ENCODE measurements at places on chromosomes 11 and 22.

DNA sequence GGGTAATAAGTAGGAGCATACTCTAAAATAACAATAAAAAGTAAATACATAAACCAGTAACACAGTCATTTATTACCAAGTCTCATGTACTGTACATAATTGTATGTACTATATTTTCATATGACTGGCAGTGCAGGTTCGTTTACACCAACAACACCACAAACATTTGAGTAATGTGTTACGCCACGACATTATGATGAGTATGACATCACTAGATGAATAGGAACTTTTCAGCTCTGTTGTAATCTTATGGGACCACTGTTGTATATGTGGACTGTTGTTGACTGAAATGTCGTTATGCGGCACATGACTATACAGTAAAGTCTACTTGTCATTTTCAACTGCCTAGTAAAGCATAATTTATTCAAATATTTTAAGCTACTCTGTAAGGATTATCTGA lies 18.6 kb downstream of the KIF18A start:
- no peak for DNase-seq

GRCh38 chr11:36364551-36365325 lies 68.7 kb downstream of the PRR5L start:
- DNase-seq = no peak

DNA sequence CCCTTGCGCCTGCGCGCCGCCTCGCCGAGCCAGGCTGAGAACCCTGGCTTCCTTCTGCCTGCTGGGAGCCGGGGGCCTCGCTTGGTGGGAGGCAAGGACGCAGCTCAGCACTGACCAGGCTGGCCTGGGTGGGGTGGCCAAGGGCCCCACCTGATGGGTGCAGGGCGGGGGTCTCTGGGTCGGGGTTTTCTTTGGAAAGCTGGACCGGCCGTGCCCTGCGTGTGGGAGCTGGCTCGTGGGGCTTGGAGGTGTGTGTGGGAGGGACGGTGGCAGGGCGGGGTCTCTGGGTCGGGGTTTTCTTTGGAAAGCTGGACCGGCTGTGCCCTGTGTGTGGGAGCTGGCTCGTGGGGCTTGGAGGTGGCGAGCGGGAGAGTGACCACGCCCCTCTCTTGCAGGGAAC lies 6.2 kb downstream of the GRAMD4 start:
- no peak for DNase-seq

DNA sequence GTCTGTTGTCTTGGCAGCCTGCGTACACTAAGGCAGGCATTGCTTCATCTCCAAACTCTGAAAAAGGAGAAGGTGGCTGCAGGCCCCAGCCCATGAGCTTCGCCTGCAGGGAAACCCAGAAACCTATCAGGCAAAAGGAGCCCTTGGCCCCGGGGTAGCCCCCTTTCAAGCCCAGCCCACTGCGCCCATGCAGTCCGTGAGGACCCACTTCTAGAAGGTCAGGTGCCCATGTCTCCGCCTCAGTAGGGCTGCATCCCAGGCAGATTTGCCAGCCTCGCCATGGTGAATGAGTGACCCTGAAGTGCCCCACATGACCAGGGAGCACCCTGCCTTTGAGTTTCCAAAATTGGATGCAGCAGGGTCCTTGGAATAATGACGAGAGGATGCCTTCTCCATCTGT lies 1158.4 kb downstream of the BRD1 start:
- no peak for DNase-seq

GRCh38 chr22:23262518-23263332 lies 82.4 kb downstream of the BCR start:
- no peak for DNase-seq

- DNase-seq = no peak
Observed at GRCh38 chr11:118224511-118225188, at the start of gene JAML. JAML (minus strand) TSS chr11:118225011; CDS start chr11:118214866, 10,145 bp downstream.

All from AG04450 (cell line).